Dermis blood vessel endothelial cell (primary cell): ENCODE measurements at places on chromosomes 6 and 20.

DNA sequence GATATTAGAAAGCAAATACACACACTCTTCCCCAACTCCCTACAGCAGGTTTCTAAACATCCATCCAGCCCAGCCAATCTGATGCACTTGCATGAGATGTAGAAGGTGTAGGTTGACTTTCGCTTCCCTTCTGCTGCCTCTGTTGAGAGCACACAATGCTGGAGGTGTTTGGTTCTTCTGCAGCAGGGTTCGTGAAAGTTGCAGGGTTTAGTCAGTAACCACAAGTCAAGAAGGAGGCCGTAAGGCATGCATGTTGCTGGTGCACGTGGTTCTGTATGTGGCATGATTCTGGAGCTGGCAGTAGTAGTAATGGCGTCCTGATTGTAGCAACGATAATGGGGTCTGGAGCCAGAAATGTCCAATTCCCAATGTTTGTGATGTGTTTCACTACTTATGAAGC lies 53.0 kb downstream of the DEK start:
- no peak for DNase-seq

GRCh38 chr6:152351110-152351509 lies 286.1 kb downstream of the SYNE1 start:
- no peak for DNase-seq

GRCh38 chr6:146553377-146554135 lies 9.9 kb downstream of the RAB32 start:
- DNase-seq = no peak

DNA sequence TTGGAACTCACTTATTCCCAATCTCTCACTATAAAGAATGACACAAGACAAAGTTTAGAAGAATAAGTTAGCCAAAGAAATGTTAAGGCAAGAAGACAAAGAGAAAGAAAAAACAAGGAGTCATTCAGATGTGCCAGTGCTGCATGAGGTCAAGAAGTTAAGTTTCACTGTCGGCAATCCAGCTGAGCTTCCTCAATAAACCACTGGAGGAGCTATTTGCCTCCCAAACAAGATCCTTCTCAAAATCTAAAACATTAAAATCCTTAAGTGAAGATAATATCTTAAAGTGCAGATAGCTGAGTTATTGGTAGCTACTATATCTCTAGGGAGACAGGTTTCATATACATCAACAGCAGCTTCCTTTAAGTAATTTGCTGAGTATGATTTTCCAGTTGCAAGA lies 512.3 kb downstream of the HDGFL1 start:
- DNase-seq = no peak

GRCh38 chr20:44287272-44288097 lies 23.5 kb downstream of the FITM2 start:
- peak; percentile 5 for DNase-seq

DNA sequence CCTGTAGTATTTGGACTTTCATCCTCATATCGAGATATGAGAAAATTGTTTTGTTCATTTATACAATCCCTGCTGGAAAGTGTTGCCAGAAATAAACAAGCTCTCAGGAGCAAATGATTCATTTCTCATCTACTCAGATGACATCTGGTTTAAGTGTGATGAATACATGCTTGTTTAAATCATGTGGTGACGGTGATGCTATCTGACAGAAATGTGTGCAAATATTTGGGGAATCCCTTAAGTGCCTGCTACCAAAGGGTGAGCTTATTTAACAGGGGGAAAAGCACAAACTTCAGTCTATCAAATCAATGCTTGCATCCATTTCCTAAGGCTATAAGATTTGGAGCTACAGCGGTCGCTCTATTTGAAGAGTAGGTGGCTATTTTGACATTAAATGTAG lies 368.3 kb upstream of the SASH1 start:
- DNase-seq = no peak
